ENCODE measurements at places on chromosomes 7 and 10.

DNA sequence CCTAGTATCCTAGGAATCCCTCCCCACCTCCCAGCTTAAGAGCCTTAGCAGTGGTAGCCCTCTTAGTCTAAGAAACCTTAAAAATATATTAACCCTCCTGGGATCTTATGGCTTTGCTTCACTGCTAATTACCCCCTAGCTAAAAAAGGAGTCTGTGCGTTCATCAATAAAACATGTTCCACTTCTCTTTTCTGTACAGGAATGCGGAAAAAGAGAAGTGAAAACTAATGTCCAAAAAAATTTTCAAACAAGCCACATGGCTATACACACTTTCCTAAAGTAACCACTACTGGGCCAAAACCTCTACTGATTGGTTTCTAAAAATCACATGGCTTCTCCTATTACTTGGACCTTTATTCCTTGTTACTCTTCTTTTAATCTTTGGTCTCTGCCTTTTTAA is 667.1 kb upstream of the LRRTM3 start:
- DNase-seq: no peak

- DNase-seq: no peak
These were observed 30.3 kb upstream of the ATXN7L1 start for GRCh38 chr7:105906695-105907094.

DNA sequence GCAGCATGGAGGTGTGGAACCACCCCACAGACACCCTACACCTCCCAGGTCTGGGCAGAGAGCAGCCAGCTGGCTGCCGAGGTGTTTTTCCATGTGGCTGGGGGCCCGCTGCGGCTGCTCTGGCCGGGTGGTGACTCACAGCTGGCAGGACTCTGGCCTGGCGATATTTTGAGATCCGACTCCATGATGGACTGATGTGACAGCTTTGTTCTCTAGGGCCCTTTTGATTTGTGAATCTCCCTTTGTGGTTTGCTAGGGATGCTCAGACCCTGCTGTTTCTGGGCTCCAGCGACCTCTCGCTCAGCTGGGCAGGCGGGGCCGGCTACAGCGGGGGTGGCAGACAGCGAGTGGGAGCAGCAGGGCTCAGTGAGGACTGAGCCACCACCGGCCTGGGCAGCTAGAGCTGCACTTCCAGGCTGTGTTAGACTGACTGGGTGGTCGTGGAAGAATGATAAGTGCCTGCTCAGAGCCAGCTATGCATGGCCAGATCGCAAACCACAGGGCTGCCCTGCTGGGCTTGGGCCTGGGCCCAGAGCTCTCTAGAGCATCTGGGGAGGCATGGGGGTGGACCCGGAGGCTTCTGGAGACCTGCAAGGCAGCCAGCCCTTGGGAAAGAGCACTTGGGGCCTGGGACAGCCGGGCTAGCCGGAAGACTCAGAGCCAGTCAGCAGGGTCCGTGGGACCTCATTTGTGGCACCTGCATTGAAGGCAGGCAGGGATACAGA is 46.2 kb upstream of the GDF10 start:
- no peak for DNase-seq

DNA sequence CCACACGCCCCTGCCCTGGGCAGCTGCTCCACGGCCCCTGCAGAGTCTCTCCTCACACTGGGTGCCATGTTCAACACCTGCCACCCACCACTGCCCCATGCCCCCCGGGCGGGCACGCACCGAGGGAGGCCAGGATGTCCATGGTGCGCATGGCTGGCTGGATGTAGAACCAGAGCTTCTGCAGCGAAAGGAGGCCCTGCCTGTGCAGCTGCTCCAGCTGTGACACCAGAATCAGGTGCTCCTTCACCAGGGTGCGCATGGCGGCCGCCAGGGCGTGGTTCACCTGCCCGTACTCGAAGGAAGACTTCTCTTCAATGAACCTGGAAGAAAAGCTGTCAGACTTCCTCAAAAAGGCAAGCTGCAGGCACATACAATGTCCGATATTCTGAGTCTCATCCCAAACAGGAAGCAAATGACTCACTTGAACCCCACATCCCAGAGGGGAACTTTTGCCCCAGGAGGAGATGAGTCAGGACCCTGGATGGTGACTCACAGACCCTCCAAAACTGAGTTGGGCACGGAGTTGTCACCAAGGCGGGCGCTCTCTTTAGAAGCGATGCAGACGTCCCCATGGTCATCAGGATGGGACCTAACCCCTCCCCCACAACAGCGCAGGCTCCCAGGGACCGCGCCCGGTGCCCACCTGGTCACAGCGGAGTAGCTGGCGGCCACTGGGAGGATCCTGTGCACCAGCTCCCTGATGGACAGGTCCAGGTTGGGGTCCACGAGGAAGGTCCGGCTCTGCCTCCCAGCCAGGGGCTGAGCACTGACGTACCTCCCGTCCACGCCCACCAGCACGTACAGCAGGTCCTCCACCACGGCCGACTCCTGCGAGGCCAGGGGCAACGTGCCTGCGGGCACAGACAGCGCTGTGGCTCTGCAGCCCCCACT is 15.5 kb downstream of the TUBGCP2 start:
- no peak for DNase-seq

DNA sequence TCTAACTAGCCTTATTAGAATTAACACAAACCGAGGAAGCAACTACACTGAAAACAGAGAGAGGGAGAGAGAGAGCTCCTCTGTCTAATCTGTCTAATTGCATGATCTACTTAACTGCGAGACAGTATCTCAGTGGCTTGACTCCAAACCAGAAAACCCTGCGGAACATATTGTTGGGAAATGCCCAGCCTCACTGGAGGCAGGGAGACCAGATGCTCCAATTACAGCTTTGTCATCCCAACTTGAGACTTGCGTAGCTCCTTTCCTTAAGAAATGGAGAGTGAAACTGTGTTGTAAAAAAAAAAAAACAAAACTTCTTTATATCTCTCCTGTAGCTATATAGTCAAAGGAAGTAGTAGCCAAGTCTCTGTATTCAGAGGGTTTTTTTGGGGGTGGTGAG is 52.0 kb upstream of the ZNRF2 start:
- DNase-seq: no peak

DNA sequence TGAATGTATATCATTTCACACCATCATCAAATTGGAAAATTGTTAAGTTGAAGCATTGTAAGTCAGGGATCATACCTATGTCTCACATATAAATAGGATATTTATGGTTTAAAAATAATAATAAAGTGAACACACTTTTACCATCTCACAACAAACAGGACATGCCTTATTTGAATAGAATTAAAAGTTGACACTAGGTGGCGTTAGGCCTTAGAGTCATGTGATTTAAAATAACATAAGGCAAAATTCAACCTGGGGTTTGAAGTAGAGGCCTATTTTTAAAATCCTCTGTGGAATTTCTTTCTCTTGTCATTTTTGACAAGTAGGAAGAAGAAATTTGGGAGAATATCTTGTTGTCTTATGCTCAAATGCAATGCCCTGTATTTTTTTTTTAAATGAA is 184.7 kb upstream of the PCDH15 start:
- no peak for DNase-seq

DNA sequence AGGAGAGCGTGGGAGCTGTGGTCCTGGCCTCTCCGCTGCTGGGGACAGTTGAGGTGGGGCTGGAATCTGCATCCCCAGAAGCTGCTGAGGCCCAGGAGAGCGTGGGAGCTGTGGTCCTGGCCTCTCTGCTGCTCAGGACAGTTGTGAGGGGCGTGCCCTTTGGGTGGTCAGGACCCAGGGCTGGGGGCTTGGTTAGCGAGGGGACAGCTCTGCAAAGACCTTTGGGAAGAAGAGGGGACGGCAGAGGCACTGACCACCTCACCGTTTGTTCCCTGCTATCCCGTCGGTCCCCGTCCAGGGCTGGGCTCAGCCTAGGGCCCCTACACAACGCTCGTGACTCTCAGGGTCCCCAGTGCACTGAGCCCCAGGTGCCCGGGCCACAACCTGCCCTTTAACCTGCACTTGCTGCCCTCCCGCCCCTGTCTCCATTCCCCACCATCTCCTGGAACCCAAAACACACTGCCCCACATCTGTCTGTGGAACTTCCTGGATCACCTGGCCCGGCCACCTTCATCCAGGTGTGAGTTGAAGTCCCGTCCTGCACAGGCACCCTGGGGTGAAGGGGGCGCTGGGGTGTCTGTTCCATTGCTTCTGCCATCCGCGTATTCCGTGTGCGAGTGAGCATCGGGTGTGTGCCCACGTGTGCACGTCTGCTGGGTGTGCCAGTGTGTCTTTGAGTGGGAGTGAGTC is 14.1 kb downstream of the FOXL3 start:
- DNase-seq: no peak

GRCh38 chr7:83655951-83656556 is 7.1 kb upstream of the SEMA3E start:
- no peak for DNase-seq
